ENCODE measurements at places on chromosomes 1 and 21. TPM values are rescaled to one million over a fixed set of nuclear protein-coding genes. Genes with fewer than 3 reads are reported as not detected.
A peak's percentile ranks its signal among the peaks of the same experiment; 100 is the strongest.

DNA sequence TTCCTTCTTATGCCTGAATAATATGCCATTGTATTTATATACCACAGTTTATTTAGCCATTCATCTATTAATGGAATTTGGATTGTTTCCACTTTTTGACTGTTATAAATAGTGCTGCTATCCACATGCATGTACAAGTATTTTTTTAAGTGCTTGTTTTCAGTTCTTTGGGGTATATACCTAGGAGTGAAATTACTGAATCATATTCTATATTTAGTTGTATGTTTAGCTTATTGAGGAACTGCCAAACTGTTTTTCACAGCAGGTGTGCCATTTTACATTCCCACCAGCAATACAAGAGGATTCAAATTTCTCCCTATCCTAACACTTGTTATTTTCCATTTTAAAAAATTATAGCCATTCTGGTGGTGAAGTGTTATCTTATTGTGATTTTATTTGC, 7.6 kb upstream of the HJV start:
- DNase-seq: no peak

- no peak for DNase-seq
These were observed 16.6 kb downstream of the MYOG start for GRCh38 chr1:203069030-203069747.

GRCh38 chr21:29235714-29236197, 63.0 kb upstream of the BACH1 start:
- DNase-seq: no peak

DNA sequence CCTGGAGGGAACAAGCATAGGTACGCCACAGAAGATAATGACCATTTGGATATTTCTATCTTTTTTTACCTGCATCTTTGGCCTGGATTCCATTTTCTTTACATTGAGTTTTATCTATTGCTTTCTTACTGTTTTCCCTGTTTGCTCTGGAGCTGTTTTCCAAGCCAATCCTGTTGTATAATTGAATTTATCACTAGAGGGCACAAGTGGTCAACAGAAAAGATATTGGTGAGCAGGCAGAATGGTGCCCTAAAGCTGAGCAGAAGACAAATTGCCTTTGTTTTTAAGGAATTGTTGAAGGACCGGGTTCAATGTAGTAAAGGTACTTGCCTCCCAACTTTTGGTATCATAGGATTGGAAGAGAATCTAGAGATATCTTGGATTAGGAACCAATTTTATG, 152.8 kb downstream of the PPP1R12B start:
- DNase-seq: no peak

- DNase-seq: no peak
These were observed 12.0 kb upstream of the ZNF362 start for GRCh38 chr1:33244143-33244808.

- DNase-seq: no peak
These were observed 261.0 kb downstream of the RHOU start for GRCh38 chr1:228996281-228996680.

- no peak for DNase-seq
These were observed 73.6 kb downstream of the TBX15 start for GRCh38 chr1:118914379-118915161.

GRCh38 chr21:34974162-34974981, 74.7 kb downstream of the RUNX1 start:
- peak; percentile 45 for DNase-seq

GRCh38 chr1:177952249-177952648, 17.6 kb downstream of the SEC16B start:
- no peak for DNase-seq

Gene C8A
- total RNA-seq: not detected

DNA sequence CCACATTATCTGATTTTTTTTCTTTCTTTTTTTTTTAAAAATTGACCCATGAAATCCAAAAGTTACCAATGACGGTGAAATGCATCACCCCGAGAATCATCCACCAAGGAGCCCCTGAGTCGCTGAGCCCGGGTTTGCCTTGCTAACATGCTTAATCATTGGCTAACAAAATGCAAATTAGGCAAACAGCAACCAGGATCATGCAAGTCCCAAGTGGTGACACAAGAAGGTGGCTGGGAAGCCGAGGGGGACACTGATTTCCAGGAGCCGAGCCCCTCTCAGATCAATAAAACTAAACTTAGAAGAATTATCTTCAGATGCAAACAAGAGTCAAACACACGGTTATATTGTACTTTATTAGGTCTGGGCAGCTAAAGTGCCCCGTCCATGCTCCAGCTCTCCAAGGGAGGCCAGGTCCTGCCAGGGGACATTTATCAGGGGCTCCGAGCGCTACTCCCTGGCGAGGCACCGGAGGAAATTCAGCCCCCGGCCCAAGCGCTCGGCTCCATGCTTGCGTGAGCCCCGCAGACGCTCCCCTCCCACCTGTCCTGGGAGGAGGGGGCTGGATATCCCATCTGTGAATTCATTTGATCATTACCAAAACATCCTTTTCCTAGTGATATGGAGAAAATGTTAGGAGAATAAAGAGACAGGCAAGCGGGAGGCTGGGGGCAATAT, 154.1 kb downstream of the NPHP4 start:
- DNase-seq: no peak

DNA sequence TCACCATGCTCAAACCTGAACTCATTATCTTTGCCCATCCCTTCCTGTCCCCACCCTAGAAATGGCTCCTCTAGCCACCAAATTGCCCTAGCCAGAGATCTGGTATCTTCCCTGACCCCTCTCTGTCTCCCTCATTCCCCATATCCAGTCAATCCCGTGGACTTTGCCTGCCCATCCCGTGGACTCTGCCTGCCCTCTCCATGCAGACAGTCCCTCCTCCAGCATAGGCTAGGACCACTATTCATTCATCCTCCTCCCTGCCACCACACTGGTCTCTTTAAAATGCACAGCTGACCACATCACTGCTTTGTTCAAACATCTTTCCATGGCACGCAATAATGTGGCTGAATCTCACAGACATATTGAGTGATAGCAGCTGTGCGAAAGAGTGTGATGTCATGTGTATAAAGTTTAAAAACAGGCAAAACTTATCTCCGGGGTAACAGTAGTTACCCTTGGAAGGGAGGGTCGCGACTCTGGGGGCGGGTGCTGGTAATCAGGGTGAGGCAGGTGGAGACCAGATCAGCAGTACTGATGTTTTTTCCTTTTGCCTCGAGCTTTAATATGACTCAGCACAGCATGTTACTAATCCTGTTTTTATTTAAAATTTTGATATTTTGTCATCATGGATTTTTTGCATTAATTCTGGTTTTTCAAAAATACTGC, 4.8 kb upstream of the SLC2A1 start:
- peak; percentile 83 for DNase-seq

- no peak for DNase-seq
These were observed 115.5 kb downstream of the RERE start for GRCh38 chr1:8701794-8702471.

Gene OR2T11
- not detected for total RNA-seq

- DNase-seq: no peak
These were observed 9.7 kb downstream of the B3GALNT2 start for GRCh38 chr1:235494531-235494930.

Gene KRTAP21-2
- not detected for total RNA-seq

DNA sequence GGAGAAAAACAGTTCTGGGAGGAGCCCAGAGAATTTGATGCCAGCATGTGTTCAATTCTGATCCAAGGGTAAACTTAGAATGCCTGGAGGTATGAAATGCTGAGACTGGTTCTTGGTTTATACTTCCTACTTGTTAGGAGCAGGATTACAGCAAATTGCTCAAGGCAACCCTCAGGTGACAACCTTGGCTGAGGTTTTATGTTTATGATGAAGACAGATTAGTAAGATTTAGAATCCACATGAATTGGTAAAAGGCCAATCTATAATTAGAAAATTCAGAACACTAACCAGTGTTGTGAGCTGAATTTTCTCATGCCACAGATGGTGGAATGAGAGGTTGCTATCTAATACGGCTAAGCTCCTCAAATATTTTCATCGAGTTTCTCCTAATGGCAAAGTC, 235.3 kb upstream of the NRIP1 start:
- no peak for DNase-seq

Gene STX12
- 7.5 TPM for total RNA-seq

DNA sequence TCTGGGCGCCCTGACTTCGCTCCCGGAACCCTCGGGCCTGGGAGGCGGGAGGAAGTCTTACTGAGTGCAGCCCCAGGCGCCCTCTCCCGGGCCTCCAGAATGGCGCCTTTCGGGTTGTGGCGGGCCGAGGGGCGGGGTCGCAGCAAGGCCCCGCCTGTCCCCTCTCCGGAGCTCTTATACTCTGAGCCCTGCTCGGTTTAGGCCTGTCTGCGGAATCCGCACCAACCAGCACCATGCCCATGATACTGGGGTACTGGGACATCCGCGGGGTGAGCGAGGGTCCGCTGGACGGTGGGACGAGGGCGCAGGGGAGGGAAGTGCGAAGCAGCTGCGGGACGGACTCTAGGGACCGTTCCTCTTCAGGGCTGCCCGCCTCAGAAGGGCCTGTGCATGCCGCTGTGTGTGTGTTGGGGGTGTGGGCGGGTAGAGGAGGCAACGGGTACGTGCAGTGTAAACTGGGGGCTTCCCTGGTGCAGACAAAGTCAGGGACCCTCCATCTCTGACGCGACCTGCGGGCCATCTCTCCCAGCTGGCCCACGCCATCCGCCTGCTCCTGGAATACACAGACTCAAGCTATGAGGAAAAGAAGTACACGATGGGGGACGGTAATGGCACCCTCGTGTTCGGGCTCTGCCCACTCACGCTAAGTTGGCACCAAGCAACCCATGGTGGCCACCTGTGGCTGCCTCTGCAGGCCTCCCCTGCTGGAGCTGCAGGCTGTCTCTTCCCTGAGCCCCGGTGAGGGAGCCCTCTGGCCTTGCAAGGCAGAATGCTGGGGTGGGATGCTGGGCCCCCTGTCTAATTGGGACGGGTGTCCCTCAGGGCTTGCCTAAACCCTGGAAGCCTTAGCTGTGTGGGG, at the start of gene GSTM1:
Gene GSTM1, plus strand, starts transcription at position 177 of the 859 bp plus-strand sequence. Its CDS starts 57 bp downstream, at position 234.
- peak; percentile 29 for DNase-seq

Gene CYP2J2
- 0.54 TPM for total RNA-seq
